CD4-positive, alpha-beta T cell treated with Interleukin-10 for 1 hour (primary cell): ENCODE measurements at places on chromosomes 1 and 21.

DNA sequence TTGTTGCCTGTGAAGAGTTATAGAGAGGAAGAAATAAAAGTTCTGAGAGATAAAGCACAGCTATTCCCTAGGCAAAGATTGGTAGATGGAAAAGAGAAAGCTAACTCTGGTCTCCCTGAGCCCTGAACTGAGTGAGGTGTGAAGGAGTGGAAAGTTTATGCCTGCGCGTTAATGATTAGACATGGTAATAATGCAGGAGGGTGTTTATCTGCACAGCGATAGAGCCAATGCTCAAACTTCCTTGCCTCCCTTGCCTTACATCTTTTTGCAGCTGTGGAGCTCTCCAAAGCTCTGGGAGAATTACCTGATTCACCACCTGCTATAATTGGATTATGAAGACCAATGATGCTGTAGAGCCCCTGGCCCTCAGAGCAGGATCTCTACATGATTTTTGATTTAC is 32.8 kb upstream of the CHRM3 start:
- DNase-seq, result no peak

DNA sequence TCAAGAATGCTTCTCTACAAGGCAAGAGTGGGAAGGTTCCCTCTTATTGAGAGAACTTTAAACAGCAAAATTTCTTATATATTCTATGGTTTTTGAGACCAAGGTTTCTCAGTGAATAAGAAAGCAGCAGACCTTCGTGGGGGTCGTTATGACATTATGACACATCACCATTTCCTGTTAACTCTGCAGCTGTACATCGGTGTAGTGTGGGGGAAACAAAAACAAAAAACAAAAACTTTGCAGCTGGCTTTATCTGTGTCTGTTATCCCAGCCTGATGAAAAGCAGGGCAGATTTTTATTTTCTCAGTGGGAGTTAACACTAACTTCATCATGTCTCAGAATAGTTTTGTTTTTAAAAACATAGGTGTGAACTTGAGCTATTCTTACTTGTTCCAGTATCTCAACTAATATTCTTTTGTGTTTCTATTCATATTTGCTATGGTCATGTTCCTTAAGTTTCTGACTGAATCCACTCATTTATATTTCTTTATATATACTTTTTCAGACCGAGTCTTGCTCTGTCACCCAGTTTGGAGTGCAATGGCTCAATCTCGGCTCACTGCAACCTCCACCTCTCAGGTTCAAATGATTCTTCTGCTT is 2.1 kb downstream of the SDE2 start:
- DNase-seq, result peak; percentile 36

DNA sequence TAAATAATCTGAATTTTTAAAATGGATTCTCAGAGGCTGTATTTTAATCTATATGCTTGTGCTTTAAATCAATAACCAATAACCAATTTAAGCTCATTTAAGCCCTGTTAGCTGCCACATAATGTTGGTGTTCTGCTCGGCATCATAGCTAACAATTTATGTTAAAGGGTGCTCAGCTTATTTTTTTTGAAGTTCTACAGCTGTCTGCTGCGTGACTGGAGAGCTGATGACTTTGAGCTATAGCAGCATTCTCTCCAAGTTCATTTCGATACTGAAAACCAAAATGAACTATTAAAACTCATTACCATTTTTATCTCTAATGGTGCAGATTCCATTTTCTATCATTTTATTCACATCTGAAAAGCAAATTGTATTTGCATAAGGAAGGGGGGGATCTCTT is 357.8 kb downstream of the AJAP1 start:
- no peak for DNase-seq

- DNase-seq, result no peak
Measured at GRCh38 chr21:44815852-44816628, 1.8 kb downstream of the SUMO3 start.

GRCh38 chr1:47437447-47438164 is at the start of gene FOXD2:
FOXD2 (plus strand) TSS chr1:47438044; CDS start chr1:47438136, 92 bp downstream.
- DNase-seq, result peak; percentile 92

DNA sequence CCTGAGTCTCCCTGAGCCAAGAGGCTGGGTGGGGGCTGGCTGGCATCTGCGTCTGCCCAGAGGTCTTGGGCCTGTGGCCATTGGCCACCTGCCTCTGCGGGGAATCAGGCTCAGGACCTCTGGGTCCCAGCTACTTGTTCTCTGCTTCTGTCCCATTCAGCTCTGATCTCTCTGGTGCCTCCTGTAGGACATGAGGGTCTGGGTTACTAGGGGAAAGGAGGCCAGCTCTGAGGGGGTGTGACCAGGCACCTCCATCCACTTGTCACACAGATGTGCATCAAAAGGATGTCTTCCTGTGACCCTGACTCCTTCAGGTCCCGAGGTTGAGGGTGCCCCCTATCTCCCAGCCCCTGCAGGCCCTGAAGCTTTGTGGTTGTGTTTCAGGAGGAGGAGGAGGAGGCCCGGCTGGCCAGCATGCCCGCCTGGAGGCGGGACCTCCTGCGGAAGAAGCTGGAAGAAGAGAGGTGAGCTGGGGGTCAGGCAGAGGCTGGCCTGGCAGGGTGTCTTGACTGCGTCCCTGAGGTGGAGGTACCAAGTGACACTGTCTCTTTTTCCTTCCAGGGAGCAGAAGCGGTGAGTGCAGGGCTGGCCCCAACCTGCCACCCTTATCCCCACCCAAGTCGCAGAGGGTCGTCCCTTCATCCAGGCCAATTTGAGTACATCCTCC is 9.0 kb downstream of the TNFRSF25 start:
- DNase-seq, result no peak

- no peak for DNase-seq
Measured at GRCh38 chr1:61887931-61888564, 145.8 kb downstream of the PATJ start.

DNA sequence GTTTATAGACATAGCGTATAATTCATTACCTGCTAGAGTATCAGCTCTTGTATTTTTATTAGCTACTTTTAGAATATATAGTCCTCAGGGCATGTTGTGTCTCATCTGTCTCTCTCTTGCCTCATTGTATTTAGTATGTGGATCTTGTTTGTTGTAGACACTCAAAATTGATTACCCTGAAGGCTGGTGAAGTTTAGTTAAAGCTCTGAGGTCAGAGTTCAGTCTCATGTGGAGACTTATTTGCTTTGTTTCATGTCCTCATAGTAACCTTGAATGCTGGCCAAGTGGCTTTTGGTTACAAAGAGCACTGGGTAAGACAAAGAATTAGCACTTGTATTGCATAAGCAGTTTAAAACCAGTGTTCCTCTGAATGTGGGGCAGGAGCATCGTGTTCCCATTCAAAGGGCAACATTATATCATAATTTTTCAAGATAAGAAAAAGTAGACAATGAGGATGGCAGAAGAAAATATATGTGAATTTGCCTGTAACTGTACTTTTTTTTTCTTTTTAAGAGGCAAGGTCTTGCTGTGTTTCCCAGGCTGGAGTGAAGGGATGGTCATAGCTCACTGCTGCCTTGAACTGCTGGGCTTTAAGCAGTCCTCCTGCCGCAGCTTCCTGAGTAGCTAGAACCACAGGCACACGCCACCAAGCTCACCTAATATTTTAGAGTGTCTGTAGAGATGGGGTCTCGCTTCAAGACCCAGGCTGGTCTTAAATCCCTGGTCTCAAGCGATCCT is 17.4 kb downstream of the CNST start:
- no peak for DNase-seq

DNA sequence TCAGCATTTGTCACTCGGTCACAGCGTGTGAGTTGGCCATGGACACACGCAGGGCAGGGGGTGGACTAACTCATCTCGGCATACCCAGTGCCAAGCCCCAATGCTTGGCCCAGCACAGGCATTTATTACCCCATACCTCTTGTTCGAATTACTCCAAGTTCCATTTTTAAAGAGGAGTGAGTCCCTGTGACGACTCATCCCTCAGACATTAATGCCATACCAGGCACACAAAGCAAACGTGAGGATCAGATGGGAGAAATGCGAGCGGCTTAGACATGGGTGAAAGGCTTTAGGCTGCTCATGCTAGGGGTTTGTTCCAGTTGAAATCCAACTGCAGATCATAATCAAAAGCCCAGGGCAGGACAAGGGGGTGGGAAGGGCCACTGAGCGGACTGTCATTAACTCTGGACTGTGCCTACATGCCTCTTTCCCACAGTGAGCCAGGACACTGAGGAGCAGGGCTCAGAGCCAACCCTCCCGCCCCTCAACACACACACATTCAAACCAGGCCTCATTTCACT is 118.5 kb upstream of the NGF start:
- DNase-seq, result no peak

DNA sequence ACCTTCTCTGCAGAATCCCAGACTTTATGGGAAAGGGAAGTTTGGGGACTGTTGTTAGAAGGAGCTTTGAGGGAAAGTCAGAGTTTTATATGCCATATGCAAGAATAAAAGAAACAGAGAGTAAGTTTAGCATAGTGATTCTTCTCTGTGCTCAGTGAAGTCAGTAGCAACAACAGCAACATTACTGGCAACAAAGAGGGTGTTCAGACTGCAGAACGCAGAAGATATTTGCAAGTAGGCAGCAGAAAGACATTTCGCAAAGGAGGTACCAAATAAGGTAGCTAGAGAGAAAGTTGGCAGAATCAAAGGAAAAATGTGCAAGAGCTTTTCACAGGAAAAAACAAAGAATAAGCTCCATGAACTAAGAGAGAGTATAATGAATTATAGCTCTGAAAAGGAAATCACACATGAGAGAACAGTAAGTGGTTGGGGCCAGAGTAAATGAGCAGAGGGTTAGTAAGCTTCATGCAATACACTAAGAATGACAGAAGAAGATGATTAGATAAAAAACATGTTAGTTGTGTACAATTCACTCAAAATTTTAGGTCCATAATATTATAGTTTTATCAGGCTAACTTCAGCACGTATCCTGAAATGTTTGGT is 98.1 kb downstream of the NEGR1 start:
- DNase-seq, result no peak

DNA sequence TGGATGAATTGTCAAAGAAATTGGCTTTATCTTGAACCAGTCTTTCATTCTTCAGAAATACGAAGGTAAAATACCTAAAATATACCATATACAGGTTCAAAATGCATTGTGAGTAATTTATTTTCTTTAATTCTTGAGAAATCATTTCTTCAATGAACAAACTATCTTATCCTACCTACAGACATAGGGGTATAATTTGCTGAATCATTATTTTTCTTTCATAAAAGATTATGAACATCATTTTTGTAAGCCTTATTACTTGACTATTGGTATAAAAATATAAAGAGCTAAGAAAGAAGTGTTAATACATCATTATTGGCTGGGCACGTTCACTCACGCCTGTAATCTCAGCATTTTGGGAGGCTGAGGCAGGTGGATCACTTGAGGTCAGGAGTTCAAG is 167.7 kb downstream of the DNAH14 start:
- no peak for DNase-seq
